Natural killer cell (primary cell): ENCODE measurements at places on chromosomes 13 and 19.
A peak's percentile ranks its signal among the peaks of the same experiment; 100 is the strongest.

- peak overlapping the region; percentile 26 for H3K4me3 ChIP-seq
- no peaks in the 10 kb centered on the region for H3K27me3 ChIP-seq
- peak; percentile 70 for DNase-seq
- no peaks in the 10 kb centered on the region for H3K36me3 ChIP-seq
Measured at GRCh38 chr19:41531438-41532311, 44.3 kb upstream of the CEACAM21 start.

- no peak overlapping the region for H3K27ac ChIP-seq
- H3K36me3 ChIP-seq, result peaks cover 5% of the 10 kb centered on the region
- H3K4me3 ChIP-seq, result no peak overlapping the region
- no peaks in the 10 kb centered on the region for H3K27me3 ChIP-seq
- DNase-seq, result no peak
Measured at GRCh38 chr19:34847393-34847792, 74.4 kb upstream of the ZNF599 start.

GRCh38 chr13:46178143-46178542 is 3.8 kb downstream of the LCP1 start:
- peaks cover 16% of the 10 kb centered on the region for H3K36me3 ChIP-seq
- H3K4me1 ChIP-seq, result peaks cover 41% of the 10 kb centered on the region
- H3K27ac ChIP-seq, result peak overlapping the region; percentile 76
- H3K27me3 ChIP-seq, result no peaks in the 10 kb centered on the region

- H3K27ac ChIP-seq, result peak within 1 kb of the TSS; percentile 22
- peaks cover 4% of the 10 kb centered on the region for H3K36me3 ChIP-seq
- DNase-seq, result peak; percentile 23
- peaks cover 10% of the 10 kb centered on the region for H3K4me1 ChIP-seq
- peaks cover 2% of the 10 kb centered on the region for H3K27me3 ChIP-seq
Measured at GRCh38 chr19:44051650-44052402, at the start of gene ZNF223. ZNF223 (plus strand) TSS chr19:44052036; CDS start chr19:44055177, 3,141 bp downstream.

DNA sequence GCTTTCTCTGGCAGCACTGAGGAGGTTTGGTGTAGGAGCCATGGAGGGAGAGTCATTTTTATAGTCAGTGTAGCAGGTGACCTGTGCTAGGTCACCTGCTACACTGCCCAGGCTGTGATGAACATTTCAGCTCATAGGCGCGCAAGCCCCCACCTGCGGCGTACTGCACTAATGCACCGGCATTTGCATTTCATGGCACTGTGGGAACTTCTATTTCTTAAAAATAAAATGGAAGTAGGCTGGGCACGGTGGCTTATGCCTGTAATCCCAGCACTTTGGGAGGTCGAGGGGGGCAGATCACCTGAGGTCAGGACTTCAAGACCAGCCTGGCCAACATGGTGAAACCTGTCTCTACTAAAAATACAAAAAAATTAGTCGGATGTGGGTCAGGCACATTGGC is 101.0 kb downstream of the SLC7A1 start:
- H3K4me3 ChIP-seq, result no peak overlapping the region
- peaks cover 15% of the 10 kb centered on the region for H3K4me1 ChIP-seq
- no peaks in the 10 kb centered on the region for H3K36me3 ChIP-seq

- H3K27me3 ChIP-seq, result no peaks in the 10 kb centered on the region
- DNase-seq, result no peak
- H3K4me3 ChIP-seq, result no peak overlapping the region
- no peak overlapping the region for H3K27ac ChIP-seq
- no peaks in the 10 kb centered on the region for H3K4me1 ChIP-seq
Measured at GRCh38 chr19:31817971-31818797, 468.9 kb upstream of the TSHZ3 start.
